ENCODE measurements at places on chromosomes 16 and 17. TPM values are rescaled to one million over a fixed set of nuclear protein-coding genes. Genes with fewer than 3 reads are reported as not detected.

DNA sequence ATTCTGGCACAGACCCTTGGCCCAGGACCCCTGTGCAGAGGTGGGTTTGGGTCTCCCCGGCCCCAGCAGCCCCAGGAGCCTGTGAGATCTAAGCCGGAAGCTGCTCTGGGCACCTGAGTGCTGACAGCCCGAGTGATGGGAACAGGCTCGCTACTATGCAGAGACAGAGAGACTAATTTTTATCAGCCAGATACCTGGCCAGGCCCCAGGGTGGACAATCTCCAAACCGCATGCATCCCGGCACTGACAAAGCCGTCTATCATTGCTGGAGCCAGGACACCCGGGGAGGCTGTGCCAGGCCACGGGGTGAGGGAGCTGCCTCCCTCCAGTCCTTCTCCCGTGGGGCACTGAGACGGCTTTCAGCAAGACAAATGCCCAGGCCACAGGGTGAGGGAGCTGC, 25.0 kb downstream of the CBFA2T3 start:
- H3K36me3 ChIP-seq = no peaks in the 10 kb centered on the region
- no peak overlapping the region for H3K4me3 ChIP-seq
- DNase-seq = no peak
- no peak overlapping the region for H3K27ac ChIP-seq
- H3K27me3 ChIP-seq = peaks cover 20% of the 10 kb centered on the region
- H3K4me1 ChIP-seq = peaks cover 4% of the 10 kb centered on the region

GRCh38 chr17:39688475-39688835, 598 bp upstream of the PGAP3 start:
- H3K4me3 ChIP-seq = peak overlapping the region; percentile 91
- H3K27ac ChIP-seq = peak overlapping the region; percentile 92
- H3K4me1 ChIP-seq = peaks cover 18% of the 10 kb centered on the region
- DNase-seq = no peak
- H3K36me3 ChIP-seq = peaks cover 3% of the 10 kb centered on the region

The GDPD3 gene
- 19.5 TPM for total RNA-seq

GRCh38 chr16:66265048-66265415, 101.5 kb upstream of the CDH5 start:
- H3K27me3 ChIP-seq = peaks cover 28% of the 10 kb centered on the region
- H3K27ac ChIP-seq = no peak overlapping the region
- peak; percentile 33 for DNase-seq
- no peaks in the 10 kb centered on the region for H3K36me3 ChIP-seq
- H3K4me1 ChIP-seq = peaks cover 1% of the 10 kb centered on the region
- no peak overlapping the region for H3K4me3 ChIP-seq

DNA sequence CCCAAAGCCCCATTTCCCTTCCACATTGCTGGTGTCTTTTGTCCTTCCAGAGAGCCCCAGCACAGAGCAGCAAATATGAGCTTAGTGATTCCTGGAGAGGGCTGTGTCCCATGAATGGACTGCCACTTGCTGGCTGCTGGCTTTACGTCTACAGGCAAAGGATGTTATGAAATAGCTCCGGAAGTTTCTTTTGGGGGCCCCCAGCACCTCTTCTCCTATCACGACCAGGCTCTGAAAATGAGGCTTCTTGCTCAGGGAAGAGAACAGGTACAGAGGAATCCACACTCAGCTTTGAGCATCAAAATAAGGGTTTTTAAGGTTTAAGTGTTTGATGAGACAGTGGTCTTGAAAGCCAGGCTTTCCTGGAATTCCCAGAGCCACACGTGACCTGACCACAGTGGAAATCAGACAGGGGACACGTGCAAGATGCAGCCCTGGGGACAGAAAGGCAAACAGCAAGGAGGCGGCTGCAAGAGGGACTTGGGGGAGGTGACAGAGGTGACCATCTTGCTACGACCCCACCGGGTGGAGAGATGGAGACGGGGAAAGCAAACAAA, 58.1 kb downstream of the ZDHHC7 start:
- no peaks in the 10 kb centered on the region for H3K36me3 ChIP-seq
- peaks cover 3% of the 10 kb centered on the region for H3K27me3 ChIP-seq
- DNase-seq = no peak

DNA sequence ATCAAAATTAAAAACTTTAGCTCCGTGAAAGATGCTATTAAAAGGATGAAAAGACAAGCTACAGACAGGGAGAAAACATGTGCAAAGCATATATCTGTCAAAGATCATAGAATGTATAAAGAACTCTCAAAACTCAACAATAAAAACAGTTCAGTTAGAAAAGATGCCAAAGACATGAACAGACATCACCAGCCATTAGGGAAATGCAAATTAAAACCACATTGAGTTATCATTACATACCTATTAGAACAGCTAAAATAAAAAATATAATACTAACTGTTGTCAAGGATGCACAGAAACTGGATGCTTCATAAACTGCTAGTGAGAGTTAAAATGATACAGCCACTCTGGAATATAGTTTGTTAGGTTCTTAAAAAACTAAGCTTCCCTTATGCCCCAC, 58.8 kb downstream of the NFATC3 start:
- peaks cover 46% of the 10 kb centered on the region for H3K36me3 ChIP-seq
- no peak overlapping the region for H3K4me3 ChIP-seq
- peaks cover 39% of the 10 kb centered on the region for H3K4me1 ChIP-seq
- no peak overlapping the region for H3K27ac ChIP-seq

DNA sequence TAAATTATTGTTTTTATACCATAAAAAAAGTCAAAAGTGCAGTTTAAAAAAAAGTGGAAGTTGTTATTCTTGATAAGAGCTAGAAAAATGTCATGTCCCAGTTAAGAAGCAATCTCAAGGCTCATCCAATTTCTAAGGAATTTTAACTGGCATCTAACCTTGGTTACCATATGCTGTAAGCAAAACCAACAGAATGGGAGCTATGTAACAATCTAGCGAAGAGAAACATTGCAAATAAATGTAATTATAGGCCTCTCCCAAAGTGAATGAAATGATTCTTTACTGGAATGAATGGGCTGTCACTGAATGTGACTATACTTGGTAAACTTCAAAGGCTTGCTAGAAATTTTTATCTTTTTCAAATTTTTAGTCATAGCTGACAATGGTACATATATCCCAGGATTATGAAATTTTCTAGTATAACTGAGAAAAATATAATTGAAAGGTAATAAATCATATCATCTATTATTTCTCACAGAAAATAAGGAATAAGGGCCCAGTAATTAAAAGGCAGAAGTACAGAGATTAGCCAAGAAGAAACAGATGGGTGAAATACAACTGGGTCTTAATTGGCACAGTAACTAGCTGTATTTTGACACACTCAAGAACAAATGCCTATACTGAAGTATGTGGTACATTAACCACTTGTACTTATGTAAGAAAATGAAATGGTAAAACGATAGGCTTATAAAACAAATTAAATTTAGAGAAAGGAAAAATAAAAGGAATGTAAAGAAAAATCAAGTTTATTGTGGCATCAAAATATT, 61.5 kb downstream of the NETO2 start:
- H3K36me3 ChIP-seq = peaks cover 1% of the 10 kb centered on the region
- H3K27ac ChIP-seq = no peak overlapping the region
- no peaks in the 10 kb centered on the region for H3K27me3 ChIP-seq
- no peak for DNase-seq

Measured in activated CD8-positive, alpha-beta memory T cell treated with anti-CD3 and anti-CD28 coated beads, Interleukin-2, amount 10 ng/mL, durations not matched to agents 7 days and 5 days (primary cell).